T-cell (primary cell): ENCODE measurements at places on chromosomes 5 and 9.

- no peak for DNase-seq
Observed at GRCh38 chr9:132061526-132061925, 18.1 kb downstream of the MED27 start.

GRCh38 chr5:38725371-38725865, 120.4 kb upstream of the OSMR start:
- no peak for DNase-seq

DNA sequence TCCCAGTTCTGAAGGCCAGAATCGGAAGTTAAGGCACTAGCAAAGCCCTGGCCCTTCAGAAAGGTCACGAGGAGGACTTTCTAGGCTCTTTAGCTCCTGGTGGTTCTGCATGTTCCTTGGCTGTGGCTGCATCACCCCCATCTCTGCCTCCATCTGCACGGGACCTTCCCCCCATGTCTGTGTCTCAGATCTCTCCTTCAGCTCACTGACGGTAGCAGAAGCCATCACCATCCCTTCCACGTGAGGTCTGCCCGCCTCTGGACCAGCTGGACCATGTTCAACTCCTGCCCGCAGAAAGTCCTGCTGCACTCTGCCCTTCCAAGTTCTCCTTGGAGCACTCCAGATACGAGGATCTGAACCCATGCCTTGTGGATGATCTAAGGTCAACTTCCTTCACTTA, 242.9 kb upstream of the IRX1 start:
- no peak for DNase-seq

DNA sequence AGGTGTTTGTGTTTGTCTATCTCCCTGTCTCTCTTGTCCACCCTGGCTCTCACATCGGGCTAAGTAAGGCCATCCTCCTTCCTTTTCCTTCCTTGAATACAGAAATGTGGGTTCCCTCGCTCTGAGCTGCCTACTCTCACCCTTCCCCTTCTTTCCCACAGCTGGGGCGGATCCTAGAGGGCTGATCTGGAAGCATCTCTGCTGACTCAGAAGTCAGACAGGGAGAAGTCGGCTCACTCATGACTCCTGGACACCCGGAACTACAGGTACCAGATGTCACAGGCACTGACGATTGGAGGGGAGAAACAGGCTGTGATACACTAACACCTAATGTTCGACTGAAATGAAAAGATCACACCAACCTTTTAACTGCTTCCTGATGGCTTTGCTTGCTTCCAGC, 41.3 kb downstream of the PTPN3 start:
- DNase-seq: no peak

DNA sequence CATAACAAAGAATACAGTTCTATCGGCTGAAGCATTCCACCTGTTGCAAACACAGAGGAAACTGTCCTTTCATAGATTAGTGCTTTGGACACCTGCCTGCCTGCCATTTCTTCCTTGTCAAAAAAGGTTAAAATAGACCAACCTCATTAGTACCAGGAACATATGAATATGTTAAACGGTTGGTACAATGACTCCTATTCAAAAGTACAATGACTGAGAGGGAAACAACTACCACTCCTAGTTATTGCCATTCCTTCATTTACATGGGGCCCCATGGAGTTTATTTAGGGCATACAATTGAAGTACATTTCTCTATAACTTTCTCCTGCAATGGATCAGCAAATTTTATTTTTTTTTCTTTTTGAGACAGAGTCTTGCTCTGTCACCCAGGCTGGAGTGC, 77.4 kb upstream of the PIP5K1B start:
- no peak for DNase-seq

GRCh38 chr9:103990311-103990710, 103.8 kb upstream of the SMC2 start:
- DNase-seq: no peak

GRCh38 chr5:180126716-180127681, 55.4 kb upstream of the RNF130 start:
- peak; percentile 30 for DNase-seq

DNA sequence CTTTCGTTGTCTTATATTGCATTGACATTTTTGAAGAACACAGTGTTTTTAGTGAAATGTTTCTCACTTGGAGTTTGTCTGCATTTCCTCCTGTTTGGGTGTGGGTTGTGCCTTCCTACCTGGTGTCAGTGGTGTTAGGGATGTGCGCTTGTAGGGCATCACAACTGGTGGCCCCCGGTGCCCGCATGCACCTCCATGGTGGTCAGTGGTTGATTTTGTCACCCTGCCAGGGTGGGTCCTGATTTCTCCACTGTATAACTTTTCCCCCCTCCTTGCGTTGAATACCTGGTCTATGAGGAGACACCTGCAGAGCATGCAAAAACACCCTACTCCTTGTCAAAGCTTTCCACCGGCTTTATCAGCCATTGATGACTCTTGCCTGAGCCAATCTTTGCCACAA, 132.9 kb downstream of the BARX1 start:
- no peak for DNase-seq

DNA sequence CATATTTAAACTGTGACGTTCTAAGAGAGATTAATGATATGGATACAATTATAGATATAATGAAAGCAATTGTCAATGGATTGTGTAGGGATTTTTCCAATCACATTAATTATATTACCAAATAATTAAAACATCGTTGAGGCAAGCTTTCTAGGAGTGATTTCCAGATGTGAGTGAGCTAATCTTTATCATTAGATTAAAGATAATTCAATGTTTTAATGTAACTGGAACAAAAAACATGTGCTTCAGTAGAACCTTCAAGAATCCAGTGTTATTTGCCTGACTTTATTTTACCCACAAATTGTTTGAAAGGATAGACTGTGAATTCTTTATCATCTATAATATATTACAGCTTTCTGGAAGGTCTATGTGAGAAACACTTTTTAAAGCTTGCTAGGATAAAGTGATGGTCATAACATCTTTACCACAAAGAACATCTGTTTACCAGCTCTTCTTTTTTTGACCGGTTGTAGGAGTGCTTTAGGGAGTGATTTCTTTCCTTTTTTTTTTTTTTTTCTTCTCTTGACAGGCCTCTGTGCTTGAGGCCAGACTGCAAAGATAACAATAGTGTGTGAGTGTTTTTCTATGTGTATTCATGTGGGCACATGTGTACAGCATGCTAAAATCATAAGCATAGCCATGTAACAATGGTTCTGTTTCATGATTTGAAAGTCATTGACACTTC, 35.0 kb downstream of the SNCAIP start:
- DNase-seq: no peak

DNA sequence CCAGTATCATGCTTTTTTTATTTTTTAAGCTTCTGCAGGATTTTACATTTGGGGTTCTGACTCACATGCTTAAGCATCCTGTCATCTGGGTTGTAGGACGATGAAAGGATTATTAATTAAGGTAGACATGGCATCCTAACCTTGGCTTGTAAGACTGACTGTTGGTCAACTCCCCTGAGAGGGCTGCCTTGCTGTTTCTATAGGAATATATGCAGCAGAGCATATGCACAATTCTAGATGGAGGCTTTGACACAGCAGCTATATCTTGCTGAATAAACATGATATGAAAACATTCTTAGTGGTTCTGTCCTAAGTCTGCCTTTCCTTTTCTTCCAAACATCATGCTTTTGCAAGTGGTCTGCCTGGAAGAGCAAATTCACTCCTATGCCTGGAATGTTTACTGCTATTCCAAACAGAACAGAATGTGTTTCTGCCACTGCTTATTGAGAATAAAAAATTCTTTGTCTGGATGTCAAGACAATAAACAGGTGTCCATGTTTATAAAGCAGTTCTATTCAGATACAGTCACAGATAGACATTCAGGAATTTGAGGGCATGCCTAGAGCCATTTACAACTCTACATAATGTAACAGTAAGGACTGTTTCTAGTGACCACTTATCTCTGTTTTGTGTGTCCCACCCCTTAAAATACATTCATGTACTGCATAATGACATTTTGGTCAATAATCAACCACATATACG, 166.2 kb upstream of the PPP2R2B start:
- DNase-seq: no peak

DNA sequence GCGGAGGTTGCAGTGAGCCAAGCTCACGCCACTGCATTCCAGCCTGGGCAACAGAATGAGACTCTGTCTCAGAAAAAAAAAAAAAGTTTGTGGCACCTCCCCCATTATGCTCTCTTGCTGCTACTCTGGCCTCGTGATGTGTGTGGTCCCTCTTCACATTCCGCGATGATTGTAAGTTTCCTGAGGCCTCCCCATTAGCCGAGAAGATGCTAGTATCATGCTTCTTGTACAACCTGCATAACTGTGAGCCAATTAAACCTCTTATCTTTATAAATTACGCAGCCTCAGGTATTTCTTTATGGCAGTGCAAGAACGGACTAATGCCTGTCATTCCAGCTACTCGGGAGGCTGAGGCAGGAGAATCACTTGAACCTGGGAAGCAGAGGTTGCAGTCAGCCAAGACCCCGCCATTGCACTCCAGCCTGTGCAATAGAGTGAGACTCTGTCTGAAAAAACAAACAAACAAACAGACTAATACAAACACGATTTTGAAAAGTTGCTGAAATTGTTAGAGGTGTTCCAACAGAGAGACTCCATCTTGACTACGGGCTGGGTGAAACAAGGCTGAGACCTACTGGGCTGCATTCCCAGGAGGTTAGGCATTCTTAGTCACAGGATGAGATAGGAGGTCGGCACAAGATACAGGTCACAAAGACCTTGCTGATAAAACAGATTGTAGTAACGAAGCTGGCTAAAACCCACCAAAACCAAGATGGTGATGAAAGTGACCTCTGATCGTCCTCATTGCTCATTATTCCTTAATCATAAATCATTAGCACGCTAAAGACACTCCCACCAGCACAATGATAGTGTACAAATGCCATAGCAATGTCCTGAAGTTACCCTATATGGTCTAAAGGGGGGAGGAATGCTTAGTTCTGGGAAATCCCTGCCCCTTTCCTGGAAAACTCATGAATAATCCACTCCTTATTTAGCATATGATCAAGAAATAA, 8.3 kb upstream of the AFF4 start:
- no peak for DNase-seq

DNA sequence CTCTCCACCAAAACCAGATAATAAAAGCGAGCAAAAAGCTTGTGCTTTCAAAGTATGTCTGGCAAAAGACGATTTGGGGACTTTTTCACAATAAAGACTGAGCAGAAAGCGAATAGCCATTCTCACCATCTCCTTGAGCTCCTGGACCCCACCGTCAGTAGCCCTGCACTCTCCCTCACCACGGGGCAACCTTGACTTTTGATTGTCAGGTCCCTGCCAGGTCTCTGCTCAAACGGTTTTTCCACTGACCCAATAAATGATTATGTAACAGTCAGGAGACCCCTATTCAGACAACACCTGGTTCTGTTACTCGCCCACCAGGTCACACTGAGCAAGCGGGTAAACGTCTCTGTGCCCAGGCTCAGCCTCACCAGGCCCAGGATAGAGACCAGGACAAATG, 131.3 kb downstream of the MVB12B start:
- DNase-seq: no peak

- peak; percentile 40 for DNase-seq
Observed at GRCh38 chr9:126228781-126229444, 97.7 kb upstream of the MVB12B start.

GRCh38 chr9:105637787-105638395, 24.4 kb upstream of the TAL2 start:
- DNase-seq: no peak

DNA sequence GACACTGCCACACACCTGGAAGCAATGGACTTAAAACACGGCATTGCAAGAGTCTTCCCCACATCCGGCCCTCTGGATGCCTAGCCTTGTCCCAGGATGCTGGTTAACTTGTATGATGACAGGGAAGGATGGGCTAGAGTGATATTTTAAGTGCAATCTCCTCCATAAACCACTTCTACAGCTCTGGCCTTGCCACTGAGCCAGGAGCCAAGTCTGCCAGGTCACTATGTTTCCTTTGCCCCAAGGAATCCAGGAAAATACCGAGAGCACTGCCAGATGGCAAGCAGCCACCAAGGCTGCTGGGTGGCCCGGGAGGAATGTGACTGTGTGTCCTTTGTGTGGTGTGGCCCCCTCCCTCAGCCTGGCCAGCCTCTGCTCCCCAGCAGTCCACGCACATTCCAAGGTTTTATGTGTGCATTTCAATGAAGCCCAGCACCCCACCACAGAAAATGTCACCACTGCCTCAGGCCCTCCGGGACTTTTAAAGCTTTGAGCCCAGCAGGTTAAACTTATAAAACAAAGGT, 106.0 kb downstream of the FRMD3 start:
- DNase-seq: no peak

DNA sequence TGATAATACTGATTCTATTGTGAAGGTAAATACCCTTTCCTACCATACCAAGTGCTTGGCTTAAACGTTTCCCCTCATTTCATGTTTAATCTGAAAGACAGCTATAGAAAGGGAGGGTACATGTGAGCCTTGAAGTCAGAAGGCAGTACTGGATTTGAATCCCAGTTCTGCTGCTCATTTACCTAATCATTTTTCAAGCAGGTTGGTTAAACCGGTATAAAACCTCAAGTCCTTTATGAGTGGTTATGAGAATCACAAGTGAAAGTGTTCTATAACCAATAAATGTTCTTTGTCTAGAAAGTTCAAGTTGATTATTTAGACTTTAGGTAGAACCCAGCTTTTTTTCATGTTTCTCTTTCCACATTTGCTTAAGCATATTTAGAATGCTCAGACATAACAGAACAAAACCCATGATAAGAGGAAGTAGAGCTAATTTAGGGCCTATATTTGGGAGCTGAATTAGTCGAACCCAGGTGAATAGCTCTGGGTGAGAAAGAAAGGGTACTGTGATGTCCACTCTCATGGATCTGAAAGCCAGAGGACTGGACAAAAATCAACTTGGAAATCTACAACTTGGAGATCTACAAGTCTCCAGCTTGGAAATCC, 29.7 kb upstream of the F2RL2 start:
- DNase-seq: no peak

DNA sequence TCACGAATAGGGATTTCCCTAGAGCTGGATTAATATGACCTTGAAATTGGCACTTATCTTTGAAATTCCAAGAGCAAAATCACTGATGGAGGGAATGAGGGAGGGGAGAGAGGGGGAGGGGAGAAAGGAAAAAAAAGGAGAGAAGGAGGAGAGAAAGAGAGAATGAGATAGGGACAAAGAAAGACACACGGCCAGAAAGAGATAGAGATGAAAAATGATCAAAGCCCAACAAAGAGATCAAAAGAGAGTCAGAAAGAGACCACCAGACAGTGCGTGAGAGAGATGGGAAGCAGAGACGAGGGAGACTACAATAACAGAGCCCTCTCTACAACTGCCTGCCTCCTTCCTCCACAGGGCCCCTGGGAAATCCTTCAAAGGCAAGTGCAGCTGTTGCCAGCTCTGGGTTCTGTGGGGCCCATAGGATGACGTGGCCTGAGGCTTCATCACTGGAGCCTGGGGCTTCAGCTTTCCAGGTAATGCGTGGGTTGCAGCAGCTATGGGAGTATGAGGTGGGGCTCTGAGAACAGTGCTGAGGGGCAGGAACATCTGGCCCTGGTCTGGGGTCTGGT, 58.3 kb upstream of the SHB start:
- DNase-seq: no peak

- no peak for DNase-seq
Observed at GRCh38 chr5:105392710-105393149, 1830.1 kb upstream of the NUDT12 start.

DNA sequence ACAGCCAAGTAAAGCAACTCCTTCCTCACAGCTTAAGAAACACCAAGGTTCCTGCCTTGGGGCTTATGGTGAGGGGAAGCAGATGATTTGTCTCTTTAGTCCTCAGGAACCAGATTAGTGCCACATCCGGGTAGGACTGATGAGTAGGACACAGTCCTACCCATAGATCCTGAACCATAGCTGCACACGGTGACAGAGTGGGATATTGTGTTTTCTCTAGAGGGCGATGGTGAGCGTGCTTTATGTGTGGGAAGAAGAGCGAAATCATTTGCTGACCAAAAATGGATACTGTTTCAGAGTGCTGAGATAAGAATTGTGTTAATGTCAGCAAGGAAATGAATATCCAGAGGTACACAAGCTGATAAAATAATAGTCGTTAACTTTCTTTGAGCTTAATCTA, 209.0 kb upstream of the FBXL7 start:
- DNase-seq: no peak
